ENCODE measurements at places on chromosomes 3 and 15.
A peak's percentile ranks its signal among the peaks of the same experiment; 100 is the strongest.

- DNase-seq = no peak
Observed at GRCh38 chr3:71110385-71111222, 472.9 kb downstream of the FOXP1 start.

DNA sequence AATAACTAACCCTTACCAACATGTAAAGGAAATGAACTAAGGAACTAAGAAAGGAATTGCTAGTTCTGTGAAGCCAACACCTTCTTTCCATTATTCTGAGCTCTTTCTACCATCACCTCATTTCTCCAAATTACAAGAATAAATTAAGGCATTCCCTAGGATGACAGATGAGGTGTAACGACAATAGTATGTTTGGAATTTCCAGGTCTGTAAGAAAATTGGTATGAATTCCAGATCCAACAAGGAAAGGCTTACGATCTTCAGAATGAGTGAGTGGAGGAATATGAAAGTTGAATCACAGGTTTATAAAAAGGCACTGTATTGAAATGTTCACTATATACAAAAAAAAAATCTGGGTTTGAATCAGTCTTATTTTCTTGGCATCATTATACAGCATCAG is 4.5 kb upstream of the NANOGP8 start:
- no peak for DNase-seq

GRCh38 chr15:71397377-71397776 is 282.1 kb downstream of the THSD4 start:
- DNase-seq = no peak

- no peak for DNase-seq
Observed at GRCh38 chr15:76585576-76585897, 249.0 kb downstream of the ISL2 start.

DNA sequence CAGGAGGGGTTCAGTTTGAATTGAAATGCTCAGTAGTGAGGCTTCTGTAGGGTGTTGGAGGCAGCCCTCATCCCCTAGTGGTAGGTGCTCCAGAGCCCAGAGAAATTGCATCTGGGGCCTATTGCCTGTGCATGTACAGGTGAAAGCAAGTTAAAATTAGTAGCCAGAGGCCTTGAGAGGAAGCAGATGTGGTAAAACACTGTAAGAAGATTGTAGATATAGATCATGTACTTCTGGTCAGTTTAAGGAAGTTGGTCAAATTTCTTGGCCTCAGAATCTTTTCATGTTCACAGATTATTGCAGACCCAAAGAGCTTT is 34.6 kb downstream of the IGSF10 start:
- no peak for DNase-seq

DNA sequence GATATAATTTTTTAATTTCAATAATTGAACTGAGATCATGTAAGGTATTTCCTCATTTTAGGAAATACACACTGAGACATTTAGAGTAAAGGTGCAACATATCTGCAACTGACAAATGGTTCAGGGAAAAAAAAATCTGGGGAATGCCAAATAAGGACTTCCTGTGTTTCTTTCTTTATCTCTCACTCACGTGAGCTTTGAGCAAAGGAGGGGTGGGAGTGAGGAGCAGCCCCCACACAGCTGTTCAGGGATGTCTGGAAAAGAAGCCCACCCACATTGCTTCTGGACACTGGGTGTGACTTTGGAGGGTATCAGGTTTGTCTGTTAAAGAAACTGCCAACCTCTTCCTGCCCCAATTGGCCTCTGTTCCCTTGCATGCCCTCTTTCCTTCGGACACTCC is 5.6 kb upstream of the TP63 start:
- no peak for DNase-seq

GRCh38 chr15:79394231-79394630 is 37.9 kb upstream of the MINAR1 start:
- DNase-seq = no peak

DNA sequence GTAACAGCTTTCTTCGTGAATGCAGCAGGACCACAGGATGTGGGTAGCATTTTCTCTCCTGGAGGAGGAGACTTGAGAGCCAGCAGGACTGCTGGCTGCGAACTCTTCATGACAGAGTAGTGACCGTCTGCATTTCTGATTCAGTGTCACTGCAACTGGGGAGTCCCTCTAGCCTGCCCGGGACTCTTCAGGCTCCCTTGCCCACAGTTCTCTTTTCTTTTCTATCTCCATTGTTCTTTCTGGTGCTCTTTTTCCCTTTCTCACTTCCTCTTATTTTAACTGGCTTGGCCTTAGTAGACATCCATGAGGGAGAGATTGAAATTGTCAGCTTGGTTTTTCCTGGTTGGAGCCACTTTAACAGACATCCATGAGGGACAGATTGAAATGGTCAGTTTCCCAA is 49.9 kb upstream of the P2RY1 start:
- DNase-seq = no peak

DNA sequence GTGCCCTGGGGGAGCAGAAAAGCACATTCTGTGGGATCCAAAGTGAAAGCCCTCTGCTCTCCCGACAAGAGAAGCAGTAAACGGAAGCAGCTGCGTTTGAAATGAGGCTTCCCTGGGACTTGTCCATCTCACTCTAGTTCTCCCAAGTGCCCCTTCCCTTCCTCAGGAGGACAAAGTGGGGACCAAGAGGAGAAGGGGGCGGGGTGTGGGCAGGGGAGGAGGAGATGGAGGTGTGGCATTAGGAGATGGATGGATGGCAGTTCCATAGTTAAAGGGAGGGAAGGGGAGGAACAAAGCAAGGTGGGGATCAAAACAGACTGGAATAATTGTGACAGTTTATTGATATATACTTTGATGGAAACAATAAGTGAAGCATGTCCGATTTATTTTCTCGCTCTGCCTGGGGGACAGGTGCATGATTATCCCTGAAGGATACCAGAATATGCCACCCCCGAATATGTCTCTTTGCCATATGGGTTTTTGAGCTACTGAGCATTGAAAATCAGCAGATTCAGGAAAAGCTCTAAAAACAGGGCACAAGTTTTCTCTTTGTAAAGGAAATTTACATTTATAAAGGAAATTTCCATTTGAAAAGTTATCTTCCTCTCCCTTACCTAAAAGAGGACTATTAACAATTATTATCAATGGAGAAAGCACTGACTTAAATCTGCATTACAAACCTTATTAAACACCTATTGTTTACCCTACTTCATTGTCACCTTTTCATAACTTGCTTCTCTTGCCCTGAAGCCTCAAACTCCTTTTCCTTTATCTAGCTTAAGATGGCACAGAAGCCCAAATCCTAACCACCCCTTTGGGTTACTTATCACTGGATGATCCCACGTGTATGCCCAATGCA is 58.9 kb upstream of the DAZL start:
- DNase-seq = no peak

GRCh38 chr3:171933441-171933840 is 90.3 kb downstream of the TMEM212 start:
- no peak for DNase-seq

GRCh38 chr3:42670670-42671069 is 14.7 kb upstream of the KLHL40 start:
- no peak for DNase-seq

GRCh38 chr15:28117432-28117990 is 18.4 kb upstream of the OCA2 start:
- no peak for DNase-seq

DNA sequence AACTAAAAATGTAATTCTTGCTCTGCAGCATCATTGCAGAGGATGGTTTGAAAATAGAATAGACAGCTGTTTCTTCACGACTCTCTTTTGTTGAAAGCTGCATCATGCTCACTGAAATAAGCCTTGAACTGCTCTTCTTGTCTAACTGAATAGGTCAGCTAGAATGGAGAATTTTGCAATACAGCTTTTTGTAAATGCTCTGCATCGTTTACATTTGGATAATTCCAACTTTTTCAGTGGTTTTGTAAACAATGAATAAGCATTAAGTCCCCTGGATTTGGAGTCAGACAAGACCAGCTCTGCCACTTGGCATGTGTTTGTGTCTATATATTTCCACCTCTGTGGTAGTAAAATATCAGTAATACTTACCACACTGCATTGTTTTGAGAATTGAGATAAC is 95.2 kb downstream of the PLSCR2 start:
- DNase-seq = no peak

GRCh38 chr3:30227571-30228301 is 378.7 kb upstream of the TGFBR2 start:
- DNase-seq = no peak

DNA sequence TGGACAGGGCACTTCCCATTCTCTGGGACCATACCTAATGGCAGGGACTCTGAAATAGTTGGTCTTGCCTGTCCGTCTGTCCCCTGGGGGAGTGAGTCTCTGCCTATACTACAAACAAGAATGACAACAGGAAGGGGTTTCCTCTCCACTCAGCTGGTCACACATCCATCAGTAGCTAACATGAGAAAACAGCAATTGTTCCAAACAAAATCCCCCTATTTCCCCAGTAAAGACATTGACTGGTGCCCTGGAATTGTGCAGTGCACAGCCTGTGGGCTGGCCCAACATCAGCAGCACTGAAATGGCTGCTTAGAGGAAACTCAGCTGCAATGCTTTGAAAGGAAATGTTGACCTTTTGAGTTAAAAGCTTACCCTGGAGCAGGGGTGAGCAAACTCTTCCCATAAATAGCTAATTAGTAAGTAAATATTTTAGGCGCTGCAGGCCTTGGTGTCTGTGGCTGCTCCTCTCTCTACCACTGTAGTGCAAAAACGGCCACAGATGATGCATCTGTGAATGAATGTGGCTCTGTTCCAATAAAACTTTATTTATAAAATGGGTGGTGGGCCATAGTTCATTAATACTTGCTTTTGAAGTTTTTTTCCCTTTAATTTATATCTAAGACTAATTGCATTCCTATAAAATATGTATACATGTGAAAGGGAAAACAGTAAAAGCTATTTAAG is 174.3 kb downstream of the KLF13 start:
- DNase-seq = peak; percentile 27

- no peak for DNase-seq
Observed at GRCh38 chr15:99423186-99424130, 142.3 kb upstream of the MEF2A start.

DNA sequence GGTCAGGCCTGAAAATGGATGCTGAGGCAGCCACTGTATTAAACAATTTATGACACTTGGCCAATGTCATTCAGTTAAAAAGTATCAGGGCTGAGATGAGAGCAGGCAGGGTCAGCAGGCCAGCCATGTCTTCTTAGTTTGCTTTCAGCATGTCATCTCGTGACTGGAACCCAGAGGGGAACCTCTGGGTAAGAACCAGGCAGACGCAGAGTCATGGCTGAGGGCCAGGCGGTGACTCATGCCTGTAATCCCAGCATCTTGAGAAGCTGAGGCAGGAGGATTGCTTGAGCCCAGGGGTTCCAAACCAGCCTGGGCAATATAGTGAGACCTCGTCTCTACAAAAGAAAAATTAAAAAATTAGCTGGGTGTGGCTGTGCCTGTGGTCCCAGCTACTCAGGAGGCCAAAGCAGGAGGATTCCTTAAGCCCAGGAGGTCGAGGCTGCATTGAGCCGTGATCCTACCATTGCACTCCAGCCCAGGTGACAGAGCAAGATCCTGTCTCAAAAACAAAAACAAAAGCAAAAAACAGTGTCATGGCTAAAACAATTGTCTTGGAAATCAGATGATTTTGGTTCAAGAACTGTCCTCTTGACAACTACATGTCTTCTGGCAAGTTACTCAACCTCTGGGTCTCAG is 11.7 kb downstream of the BCL2L10 start:
- no peak for DNase-seq

GRCh38 chr3:78183906-78184599 is 1144.2 kb downstream of the ROBO2 start:
- peak; percentile 75 for DNase-seq

GRCh38 chr3:160473221-160473620 is 23.6 kb upstream of the TRIM59 start:
- no peak for DNase-seq

GRCh38 chr3:47870156-47870555 is 67.2 kb downstream of the DHX30 start:
- no peak for DNase-seq

- DNase-seq = no peak
Observed at GRCh38 chr3:128001576-128001975, 50.7 kb upstream of the SEC61A1 start.

DNA sequence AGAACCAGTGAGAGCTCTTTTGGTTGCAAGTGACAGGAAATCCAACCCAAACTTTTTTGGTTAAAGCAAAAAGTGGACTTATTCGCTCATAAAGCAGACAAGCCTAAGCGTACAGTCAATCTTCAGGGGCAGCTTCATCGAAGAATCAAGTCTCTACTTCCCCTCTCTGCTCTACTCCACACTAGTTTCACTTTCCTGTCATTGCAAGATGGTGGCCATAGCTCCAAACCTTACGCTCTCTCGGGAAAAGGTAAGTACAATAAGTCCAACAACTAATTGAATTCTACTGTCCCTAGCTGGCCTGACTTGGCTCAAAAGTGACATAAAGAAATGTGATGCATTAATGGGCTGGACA is 24.9 kb upstream of the ZNF710 start:
- no peak for DNase-seq

- DNase-seq = peak; percentile 33
Observed at GRCh38 chr3:63351159-63352007, 73.3 kb downstream of the SYNPR start.

- DNase-seq = no peak
Observed at GRCh38 chr15:35102186-35102585, 17.1 kb upstream of the NANOGP8 start.

GRCh38 chr3:100170486-100170885 is 56.2 kb upstream of the FILIP1L start:
- no peak for DNase-seq

DNA sequence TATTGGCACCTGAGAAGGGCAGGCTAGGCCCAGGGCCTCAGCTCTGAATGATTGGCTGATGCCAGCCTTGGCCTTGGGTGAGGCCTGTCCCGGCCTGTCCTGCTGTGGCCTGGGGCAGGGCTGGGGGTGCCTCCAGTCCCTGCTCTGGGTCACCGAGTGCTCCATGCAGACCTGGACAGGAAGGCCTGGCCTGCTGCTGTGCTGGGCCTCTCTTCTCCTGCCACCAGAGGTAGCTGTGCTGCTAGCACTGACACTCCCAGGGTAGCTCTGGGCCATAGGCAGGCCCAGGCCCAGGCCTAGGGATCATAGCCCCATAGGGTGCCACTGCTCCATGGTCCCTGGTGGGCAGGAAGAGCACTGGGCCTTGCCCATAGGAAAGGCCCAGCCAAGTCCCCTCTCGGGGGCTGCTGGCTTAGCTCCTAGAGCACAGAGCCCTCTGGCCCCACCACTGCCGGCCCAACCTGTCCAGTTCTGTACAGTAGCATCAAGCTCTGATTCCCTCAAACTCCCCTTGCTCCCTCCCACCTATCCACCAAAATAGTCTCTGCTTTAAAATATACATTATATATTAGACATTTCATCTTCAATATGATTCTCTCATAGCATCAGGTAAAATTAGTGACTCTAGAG is 18.2 kb downstream of the ABTB1 start:
- DNase-seq = no peak

GRCh38 chr3:31534065-31534425 is 1.3 kb downstream of the STT3B start:
- no peak for DNase-seq

- DNase-seq = no peak
Observed at GRCh38 chr3:28139288-28139687, 102.1 kb upstream of the CMC1 start.

Data from NCI-H748 treated with DMSO at 0.1 percent for 48 hours (cell line).